ENCODE measurements at places on chromosomes 12 and 14. TPM values are rescaled to one million over a fixed set of nuclear protein-coding genes. Genes with fewer than 3 reads are reported as not detected.

DNA sequence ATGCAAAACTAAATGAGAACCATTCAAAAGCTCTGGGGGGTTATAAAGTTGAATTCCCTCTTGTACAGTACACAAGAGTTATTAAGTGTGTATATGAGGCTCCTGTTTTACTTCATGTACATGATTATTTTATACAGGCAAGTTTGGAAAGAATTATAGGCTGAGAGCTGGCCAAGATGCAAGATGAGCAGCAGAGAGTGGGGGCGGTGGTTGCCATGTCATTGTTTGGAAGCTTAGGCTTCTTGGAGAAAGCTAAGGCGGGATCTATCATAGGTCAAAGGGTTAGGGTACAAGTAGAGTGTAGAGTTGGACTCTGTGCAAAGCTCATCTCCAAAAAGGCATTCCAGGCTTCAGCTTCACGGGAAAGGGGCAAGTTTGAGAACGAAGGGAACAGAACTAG is 297.1 kb upstream of the TBX3 start:
- DNase-seq: peak; percentile 43

- no peak for DNase-seq
Measured at GRCh38 chr12:61717986-61718385, 542.2 kb upstream of the USP15 start.

The KCNC2 gene
- polyA plus RNA-seq: not detected

The LRRC74A gene
- polyA plus RNA-seq: not detected

The CCNT1 gene
- polyA plus RNA-seq: 7.1 TPM

The C1S gene
- polyA plus RNA-seq: 252 TPM

GRCh38 chr14:21796916-21797315 is 123.3 kb upstream of the OR4E1 start:
- DNase-seq: no peak

The AMDHD1 gene
- 1.1 TPM for polyA plus RNA-seq

DNA sequence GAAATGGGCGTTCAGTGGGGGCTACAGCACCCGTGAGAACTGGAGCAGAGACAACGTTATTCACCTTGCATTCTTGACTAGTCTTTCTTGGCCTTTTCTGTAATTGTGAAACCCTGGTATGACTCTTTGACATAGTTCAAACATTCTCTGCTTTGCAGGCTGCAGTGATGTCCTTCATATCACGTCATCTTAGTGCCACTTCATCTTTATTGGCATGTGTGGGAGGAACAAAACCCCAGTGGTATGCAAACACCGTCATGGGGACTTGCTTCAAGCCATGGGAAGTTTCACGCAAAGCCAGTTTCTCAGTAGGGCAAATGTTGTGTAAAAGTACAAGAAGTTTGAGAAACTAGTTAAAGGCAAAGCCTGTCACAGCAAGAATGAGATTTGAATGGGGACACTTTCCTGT is 20.2 kb upstream of the DUSP16 start:
- no peak for DNase-seq

- peak; percentile 22 for DNase-seq
Measured at GRCh38 chr14:81710232-81710845, 176.7 kb upstream of the SEL1L start.

DNA sequence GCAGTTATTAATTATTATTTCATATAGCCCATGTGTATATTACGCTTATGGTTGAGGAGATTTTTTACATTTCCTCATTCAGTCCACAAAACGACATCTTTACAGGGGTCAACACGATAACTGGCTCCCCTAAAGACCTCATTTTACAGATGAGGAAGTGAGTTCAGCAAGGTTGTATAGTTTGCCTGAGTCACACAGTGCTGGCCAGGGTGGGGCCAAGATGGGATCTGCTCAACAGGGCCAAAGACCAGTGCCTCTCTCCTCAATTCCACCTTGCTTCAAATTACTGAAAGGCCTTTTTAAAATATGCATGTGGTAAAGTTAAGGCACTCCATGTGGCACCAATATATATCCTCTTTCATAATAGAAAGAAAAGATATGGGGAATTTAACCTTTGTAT is 13.1 kb downstream of the GRIN2B start:
- DNase-seq: no peak

- no peak for DNase-seq
Measured at GRCh38 chr14:37563189-37563588, 31.9 kb downstream of the FOXA1 start.

The ZNF740 gene
- polyA plus RNA-seq: 8.6 TPM

The MYO1H gene
- polyA plus RNA-seq: 0.06 TPM
